NB4 (cell line): ENCODE measurements at places on chromosomes 7 and 10.

GRCh38 chr7:2156756-2157472 is 75.8 kb downstream of the MAD1L1 start:
- DNase-seq = no peak

DNA sequence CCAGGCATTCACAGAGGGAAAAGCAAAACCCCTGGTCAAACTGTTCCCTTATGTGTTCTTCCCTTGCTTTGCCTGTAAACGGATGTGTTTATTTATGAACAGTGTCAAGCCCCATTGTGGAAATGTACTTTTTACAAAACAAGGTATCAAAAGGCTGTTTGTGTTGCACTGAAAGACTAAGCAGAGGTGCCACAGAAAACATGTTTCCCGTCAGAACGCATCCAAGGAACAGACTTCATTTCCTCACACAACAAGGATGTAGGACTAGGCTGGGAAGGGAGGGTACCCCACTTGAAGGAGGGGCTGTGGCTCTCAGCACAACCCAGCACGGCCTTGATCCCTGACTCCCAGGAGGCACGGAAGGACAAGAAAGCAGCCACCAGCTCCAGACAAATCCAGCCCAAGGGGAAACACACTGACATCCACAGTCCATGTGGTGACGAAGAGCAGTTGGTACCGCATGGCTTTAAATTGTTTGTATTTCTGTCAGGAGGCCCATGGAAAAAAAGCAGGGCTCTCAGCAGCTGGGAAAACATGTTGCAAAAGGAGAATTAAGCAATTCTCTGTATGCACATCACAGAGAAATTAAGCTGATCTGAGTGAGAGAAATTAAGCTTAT is 85.6 kb downstream of the RNF216 start:
- DNase-seq = no peak

DNA sequence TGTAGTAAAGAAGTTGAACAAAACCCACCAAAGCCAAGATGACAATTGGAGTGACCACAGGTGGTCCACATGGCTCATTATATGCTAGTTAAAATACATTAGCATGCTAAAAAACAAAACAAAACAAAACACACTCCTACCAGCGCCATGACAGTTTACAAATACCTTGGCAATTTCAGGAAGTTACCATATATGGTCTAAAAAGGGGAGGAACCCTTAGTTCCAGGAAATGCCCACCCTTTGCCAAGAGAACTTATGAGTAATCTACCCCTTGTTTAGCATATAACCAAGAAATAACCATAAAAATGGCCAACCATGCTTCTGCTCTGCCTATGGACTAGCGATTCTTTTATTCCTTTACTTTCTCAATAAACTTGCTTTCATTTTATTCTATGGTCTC is 979.1 kb upstream of the POT1 start:
- DNase-seq = peak; percentile 18

- DNase-seq = peak; percentile 53
Measured at GRCh38 chr7:7639847-7640220, 718 bp upstream of the UMAD1 start.

- DNase-seq = no peak
Measured at GRCh38 chr10:51251110-51251509, 176.8 kb downstream of the PRKG1 start.

DNA sequence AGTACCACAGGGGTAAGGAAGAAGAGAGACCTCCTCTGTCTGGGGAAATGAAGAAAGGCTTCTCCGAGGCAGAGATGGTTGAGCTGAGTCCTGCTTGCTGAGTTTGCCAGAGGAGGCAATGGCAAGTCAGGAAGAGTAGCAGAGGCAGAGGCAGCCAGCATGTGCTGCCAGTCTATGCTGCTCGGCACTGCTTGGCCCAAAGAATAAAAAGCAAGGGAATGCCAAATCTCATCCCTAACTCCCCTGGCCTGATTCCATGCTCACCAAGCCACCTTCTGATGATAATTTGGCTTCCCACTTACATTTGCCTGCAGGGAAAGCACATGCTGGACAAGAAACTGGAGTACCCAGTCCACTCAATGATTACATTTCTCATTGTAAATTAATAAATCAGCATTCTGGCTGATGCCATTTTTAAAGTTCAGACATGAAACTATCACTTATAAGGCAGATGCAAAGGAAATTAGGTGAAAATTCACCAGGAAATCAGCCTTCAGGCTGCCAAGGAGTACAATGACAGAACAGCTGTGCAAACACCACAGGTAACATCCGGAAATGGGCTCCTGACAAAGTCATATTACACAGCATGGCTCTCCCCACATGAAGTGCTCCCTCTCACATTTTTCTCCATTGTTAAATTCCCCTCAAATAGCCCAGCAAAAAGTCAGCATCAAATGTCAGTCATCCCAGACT is 245.9 kb downstream of the MTERF1 start:
- DNase-seq = no peak

DNA sequence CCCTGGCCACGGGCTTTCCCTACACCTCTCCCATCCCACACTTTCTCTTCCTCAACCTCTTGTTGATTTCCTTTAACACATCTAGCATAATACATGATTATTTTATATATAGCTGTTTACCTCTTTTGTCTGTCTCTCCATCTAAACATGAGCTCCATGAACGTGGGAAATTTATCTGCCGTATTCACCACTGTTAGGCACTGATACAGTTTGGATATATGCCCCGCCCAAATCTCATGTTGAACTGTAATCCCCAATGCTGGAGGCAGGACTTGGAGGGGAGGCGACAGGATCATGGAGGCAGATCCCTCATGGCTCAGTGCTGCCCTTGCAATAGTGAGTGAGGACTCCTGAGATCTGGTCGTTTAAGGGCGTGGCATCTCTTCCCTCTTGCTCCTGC is 5.7 kb downstream of the CYTH3 start:
- DNase-seq = no peak

GRCh38 chr10:110142965-110143364 is 64.4 kb upstream of the MXI1 start:
- DNase-seq = no peak

- no peak for DNase-seq
Measured at GRCh38 chr10:119518936-119519335, 23.6 kb downstream of the RGS10 start.

DNA sequence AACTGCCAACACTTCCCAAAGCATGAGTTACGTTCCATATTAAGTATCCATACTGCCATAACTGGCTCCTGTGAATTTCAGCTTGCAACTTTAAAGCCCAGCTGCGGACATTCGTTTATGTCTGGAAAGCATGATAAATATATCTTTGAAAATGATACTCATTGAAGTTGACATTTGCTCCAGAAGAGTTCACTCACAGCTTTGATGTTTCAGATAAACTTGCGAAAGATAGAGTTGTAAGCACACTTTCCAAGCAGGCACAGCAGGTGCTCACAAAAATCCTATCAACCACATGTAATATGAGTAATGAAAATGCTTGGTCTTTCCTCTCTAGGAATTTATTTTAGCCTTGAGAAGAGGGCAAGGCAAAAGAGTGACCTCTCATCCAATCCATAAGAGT is 4.5 kb downstream of the CHCHD3 start:
- no peak for DNase-seq

GRCh38 chr10:110212119-110213006 is 5.0 kb downstream of the MXI1 start:
- peak; percentile 81 for DNase-seq

GRCh38 chr7:6382817-6383216 is 64.9 kb downstream of the DAGLB start:
- DNase-seq = peak; percentile 48

DNA sequence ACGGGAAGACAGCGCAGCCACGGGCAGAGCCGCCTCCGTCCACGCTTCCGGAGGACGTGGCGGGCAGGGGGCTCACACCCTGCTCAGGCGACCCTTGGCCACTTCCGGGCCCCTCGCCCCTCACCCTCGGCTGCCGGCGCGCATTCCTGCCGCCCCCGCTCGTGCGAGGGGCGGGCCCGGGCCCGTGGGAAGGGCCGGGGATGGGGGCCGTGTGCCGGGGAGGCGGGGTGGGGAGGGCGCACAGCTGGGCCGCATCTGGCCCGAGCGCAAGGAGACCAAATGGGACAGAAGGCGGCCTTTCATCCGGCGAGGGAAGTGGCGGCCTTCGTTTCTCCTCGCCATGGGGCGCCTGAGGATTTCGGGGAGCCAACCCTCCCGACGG is 846 bp upstream of the LFNG start:
- no peak for DNase-seq

DNA sequence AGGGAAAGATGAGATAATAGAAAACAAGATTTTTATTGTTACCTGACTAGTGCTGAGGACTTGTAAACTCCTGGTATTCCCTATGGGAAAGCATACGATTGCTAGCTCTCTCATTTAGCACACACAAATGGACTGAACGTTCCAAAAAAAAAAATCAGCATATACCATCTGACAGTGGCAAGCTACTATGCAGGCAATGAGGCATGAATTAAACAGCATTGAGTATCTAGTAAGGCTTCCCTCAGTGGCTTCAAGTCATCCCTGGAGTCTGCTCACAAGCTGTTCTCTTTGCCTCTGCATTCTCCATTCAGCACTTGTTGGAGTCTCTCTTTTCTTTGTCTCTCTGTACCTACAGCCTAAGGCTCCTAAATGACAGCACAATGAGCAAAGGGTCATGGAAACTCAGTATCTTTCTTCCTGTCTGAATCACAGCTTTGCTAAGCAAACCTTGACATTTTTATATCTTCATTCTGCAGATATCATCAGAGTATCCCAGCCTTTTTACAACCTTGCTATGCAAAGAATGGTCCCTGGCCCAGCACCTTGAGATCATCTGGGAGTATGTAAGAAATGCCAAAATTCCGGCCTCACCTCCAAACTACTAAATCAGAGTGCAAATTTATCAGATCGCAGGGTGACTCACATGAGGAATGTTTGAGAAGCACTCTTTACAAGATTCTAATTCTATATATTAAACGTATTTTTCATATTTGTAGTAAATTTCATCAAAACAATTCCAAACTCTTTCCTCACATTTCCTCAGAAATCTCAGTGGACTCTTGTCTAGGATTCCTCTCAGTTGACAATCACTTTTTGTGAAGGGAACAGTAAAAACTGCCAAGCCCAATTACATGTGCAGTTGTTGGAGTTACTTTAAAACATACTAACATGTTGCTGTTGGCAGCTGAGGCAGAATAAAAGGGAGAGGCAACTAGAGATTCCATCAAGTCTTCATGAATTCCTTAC is 10.8 kb upstream of the LIPA start:
- DNase-seq = no peak

DNA sequence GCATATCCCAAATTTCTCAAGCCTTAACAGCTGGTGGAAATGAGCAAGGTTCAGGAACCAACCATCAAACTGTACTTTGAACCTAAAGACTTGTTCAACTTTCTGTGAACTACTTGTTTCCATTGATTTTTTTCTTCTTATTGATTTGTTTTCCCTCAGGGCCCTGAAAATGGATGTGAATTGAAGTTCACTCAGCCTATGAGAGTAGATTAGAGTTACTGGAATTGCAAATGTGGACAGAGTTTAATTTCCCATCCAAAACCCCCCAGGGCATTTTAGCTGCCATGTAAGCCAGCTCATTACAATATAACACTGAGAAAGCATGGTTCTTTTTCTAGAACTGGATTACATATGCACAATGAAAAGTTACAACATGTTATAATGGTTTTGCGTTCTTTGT is 1105.7 kb downstream of the REEP3 start:
- no peak for DNase-seq

DNA sequence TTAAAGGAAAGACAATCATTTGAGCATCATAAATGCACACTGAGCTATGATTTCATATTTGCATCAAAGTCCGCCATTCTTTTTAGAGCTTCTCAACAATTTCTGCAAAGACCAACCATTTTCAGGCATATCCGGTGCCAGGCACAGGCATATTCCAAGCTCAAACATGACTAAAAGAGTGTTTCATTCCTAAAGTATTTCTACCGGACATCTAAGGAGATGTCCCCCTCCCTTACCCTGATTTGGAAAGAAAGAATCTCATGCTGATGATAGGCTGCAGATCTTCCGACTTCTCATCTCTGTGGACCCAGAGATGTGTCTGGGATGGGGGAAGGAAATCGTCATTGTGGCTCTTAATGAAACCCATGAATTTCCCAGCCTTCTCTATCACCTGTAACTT is 600.5 kb upstream of the MGMT start:
- no peak for DNase-seq

- DNase-seq = no peak
Measured at GRCh38 chr10:124130198-124130900, 37.0 kb upstream of the CHST15 start.

- DNase-seq = peak; percentile 84
Measured at GRCh38 chr7:150716368-150716767, at the start of gene GIMAP1. GIMAP1 (plus strand) TSS chr7:150716613; CDS start chr7:150719048, 2,435 bp downstream.

GRCh38 chr7:46847126-46847525 is 734.8 kb downstream of the TNS3 start:
- DNase-seq = no peak

DNA sequence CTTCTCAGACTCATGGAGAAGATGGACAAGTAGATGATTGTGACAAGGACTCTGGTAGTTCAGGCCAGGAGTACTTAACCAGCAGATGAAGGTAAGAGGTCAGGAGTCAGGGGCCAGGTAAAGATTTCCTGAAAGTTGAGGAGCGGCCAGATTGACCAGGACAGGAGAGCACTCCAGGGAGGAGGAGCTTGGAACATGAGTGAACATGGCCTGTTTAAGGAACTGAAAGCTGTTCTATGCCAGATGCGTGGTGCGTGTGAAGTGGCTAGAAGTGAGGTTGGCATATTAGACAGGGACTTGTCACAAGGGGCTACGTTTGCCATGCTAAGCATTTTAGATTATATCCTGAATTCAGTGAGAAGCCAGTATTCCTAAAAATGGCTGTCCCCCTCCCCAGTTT is 157.2 kb downstream of the WNT2 start:
- DNase-seq = no peak

DNA sequence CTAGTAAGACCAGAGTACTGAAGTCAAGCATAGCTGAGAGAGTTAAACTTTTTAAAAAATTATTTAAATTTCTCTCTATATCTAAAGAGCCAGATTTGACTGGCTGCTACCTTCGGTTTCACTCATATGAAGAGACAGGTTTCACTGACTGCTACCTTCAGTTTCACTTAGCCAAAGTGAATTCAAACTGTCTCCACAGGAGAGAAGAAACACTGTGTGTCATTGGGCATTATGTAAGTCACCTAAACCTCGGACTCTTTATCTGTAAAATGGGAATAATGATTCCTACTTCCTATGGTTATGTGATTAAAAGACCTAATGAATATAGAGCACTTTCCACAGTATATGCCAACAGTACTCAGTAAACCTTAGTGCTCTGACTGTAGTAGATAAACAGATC is 41.6 kb upstream of the MET start:
- no peak for DNase-seq
